ENCODE measurements at places on chromosomes 3 and 15.
A peak's percentile ranks its signal among the peaks of the same experiment; 100 is the strongest.

DNA sequence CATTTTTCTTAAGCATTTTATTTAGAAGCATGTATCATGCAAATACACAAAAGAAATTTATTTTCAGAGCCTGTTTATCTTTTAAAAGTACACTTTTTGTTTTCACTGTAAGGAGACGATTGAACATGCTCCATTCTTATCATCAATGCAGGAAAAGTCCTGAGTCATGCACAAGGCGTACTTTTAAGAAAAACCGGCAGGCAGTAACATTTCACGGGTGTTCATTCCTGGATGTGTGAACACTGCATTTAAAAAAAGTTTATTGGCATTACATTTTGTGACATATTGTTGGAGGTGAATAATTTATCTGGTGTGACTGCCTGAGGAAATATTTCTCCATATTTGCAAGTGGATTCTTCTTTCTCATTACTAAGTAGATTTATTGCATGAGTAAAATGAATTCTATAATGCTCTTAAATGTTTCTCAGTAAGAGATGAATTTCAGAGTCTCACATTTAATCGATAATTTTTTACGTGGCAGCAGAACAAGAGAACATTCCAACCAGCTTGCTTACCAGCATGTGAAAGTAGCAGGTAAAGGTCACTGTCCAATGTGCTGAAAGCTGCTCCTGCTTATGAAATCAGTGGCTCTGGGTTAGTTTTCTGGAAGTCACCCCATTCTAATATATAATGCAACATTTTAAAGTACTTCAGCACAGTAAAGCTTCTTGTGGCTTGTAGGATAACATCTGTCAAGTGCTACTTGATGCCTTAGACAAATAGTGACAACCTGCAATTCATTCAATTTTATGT lies 87.0 kb downstream of the SV2B start:
- DNase-seq, result peak; percentile 36

DNA sequence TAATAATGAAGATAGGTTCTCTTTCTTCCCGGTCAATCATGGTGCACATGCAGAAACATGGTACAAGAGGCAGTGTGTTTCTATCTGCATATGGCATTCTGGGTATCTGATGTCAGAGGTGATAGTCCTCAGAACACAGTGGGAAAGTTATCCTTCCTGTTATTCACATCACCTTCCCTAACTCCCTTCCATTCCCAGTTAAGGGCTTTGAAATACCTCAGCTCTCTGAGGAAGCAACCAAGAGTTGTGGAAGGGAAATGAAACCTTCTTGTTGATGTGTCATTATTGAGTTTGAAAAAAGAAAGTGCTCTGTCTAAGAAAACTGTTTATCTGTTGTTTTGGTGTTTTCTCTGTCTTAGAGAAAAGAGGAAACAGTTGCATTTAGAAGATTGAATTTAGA lies 21.9 kb upstream of the P2RY13 start:
- no peak for DNase-seq

DNA sequence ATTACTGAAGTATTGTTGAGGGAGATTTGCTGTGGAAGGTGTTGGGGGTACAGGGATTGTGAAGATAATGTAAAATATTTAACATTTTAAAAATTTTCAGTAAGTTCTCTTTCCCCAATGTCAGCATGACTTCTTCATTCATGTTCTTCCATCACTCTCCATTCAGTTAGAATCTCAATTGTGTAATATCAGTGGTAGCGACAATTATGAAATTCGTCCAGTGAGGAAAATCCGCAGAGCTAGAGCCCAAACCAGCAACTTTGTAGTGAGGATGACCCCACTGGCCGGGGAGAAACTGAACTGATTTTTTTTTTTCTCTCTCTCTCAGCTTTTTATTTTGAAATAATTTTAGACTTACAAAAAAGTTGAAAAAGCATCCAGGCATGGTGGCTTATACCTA lies 171.7 kb downstream of the PGPEP1L start:
- DNase-seq, result no peak

DNA sequence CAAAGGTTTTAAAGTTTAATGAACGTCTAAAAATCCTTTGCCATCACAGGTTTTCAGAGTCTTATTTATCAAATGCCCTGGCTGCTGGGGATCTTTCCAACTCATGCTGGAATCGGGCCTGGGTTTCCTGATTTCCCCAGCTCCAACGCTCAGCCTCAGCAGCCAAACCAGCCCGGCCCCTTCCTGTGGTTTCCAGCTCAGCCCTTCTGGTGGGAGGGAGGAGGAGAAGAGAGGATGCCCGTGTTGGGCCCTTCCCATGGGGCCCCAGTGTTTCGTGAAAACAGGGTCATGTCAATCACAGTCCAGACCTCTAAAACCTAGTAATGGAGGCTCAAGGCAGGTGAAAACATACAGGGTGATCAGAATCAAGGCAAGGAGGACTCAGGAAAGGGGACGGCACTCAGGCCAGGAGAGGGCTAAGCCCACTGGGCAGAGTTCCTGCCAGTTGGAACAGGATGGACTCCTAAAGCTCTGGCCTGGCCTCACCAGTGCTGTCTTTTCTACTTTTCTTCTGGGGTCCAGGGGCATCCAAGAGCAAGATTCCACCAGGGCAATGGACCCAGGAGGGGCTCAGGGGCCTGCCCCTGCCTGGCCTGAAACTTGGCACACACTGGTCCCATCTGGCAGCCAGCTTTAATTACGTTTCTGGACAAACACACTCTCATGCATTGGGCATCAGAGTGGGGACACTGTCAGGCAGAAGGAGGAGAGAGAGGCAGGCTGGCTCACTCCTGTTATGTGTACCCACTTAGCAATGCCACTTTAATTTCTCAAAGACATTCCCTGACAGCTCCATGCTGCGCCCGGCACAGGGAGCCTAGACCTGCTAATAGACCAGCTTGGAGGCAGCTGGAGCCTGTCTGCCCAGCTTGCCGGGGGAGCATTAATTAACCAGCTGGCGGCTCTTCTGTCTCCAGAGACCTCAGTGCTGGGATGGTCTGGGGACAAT lies 194.6 kb downstream of the FAM43A start:
- peak; percentile 68 for DNase-seq

- DNase-seq, result peak; percentile 99
These were observed 3.2 kb downstream of the NEIL1 start for GRCh38 chr15:75349851-75350588.

GRCh38 chr15:74868059-74868458 lies 5.1 kb downstream of the SCAMP2 start:
- peak; percentile 97 for DNase-seq

DNA sequence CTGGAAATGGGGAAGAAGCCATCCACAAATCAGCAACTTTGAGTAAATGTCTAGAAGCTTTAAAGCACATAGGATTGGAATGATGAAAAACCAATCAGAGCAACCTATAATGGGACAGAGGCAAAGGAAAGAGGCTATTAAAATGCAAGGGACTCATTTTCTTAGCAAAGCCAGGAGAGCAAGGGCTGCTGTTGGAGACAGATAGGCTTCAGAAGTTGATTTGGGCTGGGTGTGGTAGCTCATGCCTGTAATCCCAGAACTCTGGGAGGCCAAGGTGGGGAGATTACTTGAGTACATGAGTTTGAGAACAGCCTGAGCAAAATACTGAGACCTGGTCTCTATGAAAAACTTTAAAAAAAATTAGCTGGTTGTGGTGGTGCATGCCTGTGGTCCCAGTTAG lies 16.1 kb downstream of the ERICH6 start:
- DNase-seq, result no peak

DNA sequence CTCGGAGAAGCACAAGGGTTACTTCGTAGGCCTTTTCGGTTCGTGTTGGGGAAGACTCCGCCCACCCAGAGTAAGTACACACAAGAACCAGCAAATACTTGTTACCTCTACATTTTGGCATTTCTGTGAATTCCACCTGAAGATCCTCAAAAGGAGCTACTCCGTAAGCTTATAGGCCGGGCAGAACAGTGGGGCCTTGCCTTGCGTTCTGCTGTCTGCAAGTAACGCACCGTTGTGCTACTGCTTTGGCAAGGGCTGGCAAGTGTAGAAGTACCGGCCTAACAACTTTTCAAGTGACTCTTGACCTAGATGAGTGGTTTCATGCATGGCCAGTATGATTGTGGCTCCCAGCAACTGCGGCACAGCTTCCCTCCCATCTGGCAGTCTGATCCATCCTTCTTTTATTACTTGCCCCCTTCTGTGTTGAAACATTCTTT lies 6.4 kb upstream of the DNAAF4 start:
- no peak for DNase-seq

DNA sequence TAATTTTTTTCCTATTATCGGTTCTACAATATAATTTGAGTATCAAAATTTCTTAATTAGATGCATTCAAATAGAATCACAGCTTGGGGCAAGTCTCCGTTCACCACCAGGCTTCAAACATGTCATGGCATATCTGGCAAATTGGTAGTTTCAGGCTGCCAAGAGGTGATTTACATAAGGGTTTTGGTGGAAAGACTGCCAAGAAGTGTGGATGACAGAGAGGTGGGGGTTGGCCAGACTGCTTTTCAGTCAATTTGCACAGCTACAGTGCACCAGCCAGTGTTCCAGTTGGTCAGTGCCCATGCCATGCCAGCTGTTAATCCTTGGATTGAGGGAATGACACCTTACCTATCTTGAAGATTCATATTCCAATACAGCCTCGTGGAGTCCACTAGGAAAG lies 8.4 kb upstream of the GSK3B start:
- no peak for DNase-seq

GRCh38 chr3:157125101-157125500 lies 34.8 kb downstream of the CCNL1 start:
- no peak for DNase-seq

- DNase-seq, result no peak
These were observed 274.8 kb downstream of the BBX start for GRCh38 chr3:107797586-107797985.

GRCh38 chr3:157319672-157320071 lies 117.0 kb upstream of the PTX3 start:
- DNase-seq, result no peak

DNA sequence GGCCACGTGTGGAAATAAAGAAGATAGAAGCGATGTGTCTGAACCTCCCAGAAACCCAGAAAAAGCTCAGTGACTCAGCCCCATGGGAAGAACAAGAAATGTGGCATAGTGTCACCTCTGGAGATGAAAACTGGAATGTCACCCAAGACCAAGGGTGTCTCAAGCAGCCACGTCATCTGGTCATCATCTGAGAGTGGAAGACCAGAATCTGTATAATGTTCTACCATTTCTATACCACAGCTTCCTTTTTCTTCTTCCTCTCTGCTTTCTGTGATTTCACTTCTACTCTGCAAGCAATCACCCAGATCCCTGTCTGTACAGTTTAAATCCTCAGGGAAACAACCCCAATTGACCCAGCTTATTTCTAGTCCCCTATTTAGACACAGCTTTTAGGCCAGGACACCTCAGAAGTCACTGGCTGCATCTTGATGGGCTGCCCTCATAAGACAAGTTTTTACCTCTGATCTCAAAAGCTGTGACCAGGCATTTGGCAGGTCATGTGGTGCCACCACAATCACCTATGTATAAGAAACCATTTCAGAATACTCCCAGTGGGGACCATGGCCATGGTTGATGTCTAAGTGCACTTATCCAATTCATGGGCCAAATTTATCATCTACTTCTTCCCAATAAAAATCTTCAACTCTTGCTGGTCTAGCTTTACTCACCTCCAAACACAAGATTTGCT lies 278.5 kb upstream of the UMPS start:
- no peak for DNase-seq

- DNase-seq, result no peak
These were observed 26.8 kb upstream of the KLHL25 start for GRCh38 chr15:85821545-85821944.

GRCh38 chr3:123371859-123372685 lies 76.8 kb downstream of the ADCY5 start:
- DNase-seq, result no peak

GRCh38 chr3:89315750-89316470 lies 208.5 kb downstream of the EPHA3 start:
- DNase-seq, result no peak

DNA sequence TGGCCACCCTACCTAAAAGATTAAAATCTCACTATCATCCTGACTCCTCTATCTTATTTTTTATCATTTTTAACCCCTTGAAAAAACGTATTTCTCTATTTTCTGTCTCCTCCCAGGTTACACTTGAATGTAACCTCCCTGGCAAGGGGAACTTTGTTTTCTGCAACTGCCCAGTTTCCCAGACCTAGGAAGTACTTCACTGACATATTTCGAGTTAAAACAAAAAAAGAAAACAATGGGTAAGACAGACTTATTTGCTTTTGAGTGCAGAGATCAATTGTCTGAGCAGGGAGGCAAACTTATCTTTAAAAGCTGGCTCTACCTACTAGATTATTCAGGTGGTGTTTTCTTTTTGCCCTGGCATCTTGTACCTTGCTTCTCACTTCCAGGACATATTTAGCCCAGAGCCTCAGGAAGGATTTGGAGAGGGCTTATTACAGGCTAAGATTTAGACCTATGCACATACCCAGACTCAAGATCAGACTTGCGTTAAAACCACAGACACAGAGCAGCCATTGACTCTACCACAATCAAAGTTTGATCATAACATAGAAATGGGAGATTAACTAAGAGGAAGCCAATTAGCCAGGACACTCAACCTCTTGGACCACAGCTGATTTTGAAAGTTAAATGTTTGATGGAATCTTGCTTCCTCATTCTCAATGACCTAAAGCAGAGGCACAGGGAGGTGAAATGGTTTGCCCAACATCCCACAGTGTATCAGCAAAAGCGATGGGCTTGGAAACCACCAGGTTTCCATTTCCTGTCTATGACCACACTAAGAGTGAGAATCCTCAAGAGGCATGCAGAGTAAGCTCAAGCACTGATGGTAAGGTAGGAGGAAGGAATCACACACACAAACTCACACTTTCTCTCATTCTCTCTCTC lies 169.5 kb upstream of the THBS1 start:
- DNase-seq, result peak; percentile 27
